ENCODE measurements at places on chromosomes 13 and 19.

DNA sequence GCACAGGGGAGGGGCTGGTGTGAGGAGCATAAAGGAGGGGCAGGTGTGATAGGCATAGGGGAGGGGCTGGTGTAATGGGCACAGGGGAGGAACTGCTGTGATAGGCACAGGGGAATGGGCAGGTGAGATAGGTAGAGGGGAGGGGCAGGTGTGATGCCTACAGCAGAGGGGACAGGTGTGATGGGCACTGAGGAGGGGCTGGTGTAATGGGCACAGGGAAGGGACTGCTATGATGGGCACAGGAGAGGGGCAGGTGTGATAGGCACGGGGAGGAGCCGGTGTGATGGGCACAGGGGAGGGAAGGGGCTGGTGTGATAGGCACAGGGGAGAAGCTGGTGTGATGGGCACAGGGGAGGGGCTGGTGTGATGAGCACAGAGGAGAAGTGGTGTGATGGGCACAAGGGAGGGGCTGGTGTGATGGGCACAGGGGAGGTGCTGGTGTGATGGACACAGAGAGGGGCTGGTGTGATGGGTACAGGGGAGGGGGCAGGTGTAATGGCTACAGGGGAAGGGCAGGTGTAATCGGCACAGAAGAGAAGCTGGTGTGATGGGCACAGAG is 39.5 kb upstream of the POP4 start:
- DNase-seq: no peak

- no peak for DNase-seq
Observed at GRCh38 chr13:86020351-86021002, 221.3 kb upstream of the SLITRK6 start.

DNA sequence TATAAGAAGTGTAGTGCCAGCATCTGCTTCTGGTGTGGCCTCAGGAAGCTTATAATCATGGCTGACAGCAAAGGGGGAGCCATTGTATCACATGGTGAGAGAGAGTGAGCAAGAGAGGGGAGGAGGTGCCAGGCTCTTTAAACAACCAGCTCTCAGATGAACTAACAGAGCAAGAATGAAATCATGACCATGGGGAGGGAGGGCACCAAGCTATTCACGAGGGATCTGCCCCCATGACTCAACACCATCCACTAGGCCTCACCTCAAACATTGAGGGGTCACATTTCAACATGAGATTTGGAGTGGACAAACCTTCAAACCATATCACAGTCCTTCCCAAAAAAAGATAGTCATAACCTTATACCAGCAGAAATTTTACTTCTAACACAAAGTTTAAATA is 174.0 kb downstream of the GPC5 start:
- no peak for DNase-seq

- DNase-seq: no peak
Observed at GRCh38 chr13:24304620-24305019, 4.8 kb upstream of the C1QTNF9 start.

GRCh38 chr19:39246951-39247669 is 1.5 kb downstream of the IFNL4 start:
- no peak for DNase-seq

- no peak for DNase-seq
Observed at GRCh38 chr13:112696001-112696868, 6.4 kb downstream of the ATP11A start.

GRCh38 chr13:88590574-88590973 is 919.4 kb downstream of the SLITRK5 start:
- no peak for DNase-seq

DNA sequence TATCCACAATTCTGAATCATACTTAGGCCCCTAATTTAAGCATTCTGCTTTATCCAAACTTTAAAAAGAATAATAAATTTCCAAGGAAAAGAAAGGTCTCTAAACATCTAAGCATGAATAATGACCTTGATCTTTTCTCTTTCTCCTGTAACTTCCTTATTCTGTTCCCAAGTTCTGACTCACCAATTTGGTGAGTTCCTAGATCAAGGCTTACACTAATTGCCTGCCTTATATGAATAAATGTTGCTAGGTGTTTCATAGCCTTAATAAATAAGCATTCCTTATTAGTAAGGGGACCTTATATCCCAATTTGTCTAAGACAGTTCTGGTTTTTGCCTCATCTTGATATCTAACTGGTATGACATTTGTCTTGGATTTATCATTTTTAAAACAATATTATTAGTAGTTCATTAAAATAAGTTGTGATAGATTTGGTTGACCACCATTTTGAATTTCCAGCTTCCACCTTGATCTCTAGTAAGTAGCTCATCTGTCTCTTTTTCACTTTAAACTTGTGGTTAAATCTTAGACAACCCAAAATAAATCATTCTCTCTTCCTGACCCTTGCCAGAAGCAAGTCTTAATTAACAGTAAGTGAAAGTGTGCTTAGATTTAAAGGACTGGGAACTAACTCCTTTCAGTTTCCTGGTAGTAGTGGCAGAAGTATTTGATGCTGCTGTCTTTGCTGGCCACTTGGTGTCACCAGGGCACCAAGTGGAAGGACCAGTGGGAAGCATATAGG is 121.2 kb upstream of the MLNR start:
- peak; percentile 39 for DNase-seq

GRCh38 chr19:47886010-47886559 is at the start of gene SULT2A1:
TSS of gene SULT2A1 (minus strand) at chr19:47886315. CDS start at chr19:47886257, 58 bp downstream.
- DNase-seq: no peak

DNA sequence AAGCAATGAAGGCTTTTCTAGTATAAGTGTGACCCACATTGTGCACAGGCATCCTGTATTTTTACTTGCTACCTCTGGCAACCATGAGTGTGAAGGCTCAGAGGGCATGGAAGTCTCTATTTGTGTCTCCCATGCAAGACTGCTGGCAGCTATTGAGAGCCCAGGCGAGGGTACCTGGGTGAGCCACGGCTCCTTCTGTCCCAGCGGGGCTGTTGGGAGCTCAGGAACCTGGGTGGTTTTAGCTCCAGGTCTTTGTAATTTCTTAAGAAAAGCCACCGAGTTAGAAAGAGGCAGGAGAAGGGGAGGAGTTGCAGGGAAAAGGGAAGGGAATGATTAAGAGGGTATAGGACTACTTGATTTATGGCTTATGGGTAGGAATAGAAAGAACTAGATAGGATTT is 190.4 kb upstream of the SOX1 start:
- no peak for DNase-seq

- no peak for DNase-seq
Observed at GRCh38 chr19:16206046-16206605, 8.4 kb downstream of the AP1M1 start.

GRCh38 chr13:92768602-92769001 is 458.0 kb upstream of the GPC6 start:
- DNase-seq: no peak

DNA sequence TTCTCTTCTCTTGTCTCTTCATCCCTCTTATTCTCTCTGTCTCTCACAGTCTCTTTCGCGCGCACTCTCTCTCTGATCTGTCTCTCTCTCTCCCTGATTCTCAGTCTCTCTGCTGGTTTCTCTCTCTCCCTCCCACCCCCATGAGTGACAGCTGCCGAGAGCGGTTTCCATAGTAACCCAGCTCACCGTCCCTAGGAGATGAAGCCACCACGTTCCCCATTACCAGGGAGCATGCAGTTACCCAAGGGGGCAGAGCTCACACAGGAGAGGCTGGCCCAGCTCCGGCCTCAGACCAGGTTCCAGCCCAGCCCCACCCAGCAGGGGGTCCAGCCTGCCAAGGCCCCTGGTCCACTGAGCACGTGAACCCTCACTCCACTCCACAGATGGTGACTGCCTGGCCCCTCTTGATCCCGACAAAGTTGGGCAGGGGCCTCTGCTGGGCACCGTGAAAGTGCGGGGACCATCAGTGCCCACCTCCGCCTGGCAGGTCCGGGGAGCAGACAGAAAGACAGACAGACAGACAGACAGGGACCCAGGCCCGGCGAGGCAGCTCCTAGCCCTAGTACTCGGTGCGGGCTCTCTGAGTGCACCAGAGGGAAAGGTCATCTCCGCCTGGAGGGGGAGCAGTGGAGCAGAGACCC is 50.6 kb downstream of the CELF5 start:
- DNase-seq: peak; percentile 43

- DNase-seq: peak; percentile 0
Observed at GRCh38 chr13:39688699-39689405, 33.4 kb downstream of the COG6 start.

- DNase-seq: no peak
Observed at GRCh38 chr13:19959141-19959830, 759 bp downstream of the ZMYM2 start.

DNA sequence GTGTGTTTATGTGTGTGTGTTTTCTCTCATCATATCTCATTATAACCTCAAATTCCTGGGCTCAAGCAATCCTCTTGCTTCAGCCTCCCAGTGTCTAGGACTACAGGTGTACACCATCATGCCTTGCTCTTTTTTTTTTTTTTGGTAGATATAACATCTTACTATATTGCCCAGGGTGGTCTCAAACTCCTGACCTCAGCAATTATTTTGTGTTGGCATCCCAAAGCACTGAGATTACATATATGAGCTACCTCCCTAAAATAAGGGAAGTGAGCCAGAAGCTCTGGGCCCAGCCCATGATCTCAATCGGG is 448 bp upstream of the ZNF543 start:
- DNase-seq: no peak

- DNase-seq: no peak
Observed at GRCh38 chr13:110628477-110628793, 13.1 kb downstream of the NAXD start.

- DNase-seq: no peak
Observed at GRCh38 chr13:30121244-30121643, 186.1 kb downstream of the KATNAL1 start.

GRCh38 chr19:4077007-4077374 is 10.3 kb upstream of the ZBTB7A start:
- no peak for DNase-seq

DNA sequence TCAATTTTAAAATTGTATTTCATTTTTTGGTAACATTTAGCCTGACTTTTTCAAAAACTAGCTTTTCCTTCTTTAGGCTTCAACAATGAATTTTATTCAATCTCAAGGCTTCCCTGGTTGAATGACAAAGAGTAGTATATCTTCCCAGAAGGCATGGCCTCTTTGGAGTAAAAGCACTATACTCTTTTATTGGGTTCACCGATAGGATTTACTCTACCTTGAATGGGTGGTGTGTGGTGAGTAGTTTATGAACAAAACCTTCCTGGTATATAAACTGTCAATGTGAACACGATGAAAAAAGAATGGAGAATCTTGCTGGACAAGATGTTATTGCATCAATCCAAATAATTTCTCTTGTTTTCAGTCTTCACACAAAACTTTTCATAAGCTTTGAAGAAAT is 167.7 kb downstream of the DACH1 start:
- no peak for DNase-seq

- DNase-seq: no peak
Observed at GRCh38 chr13:94851576-94851975, 139.2 kb upstream of the SOX21 start.

DNA sequence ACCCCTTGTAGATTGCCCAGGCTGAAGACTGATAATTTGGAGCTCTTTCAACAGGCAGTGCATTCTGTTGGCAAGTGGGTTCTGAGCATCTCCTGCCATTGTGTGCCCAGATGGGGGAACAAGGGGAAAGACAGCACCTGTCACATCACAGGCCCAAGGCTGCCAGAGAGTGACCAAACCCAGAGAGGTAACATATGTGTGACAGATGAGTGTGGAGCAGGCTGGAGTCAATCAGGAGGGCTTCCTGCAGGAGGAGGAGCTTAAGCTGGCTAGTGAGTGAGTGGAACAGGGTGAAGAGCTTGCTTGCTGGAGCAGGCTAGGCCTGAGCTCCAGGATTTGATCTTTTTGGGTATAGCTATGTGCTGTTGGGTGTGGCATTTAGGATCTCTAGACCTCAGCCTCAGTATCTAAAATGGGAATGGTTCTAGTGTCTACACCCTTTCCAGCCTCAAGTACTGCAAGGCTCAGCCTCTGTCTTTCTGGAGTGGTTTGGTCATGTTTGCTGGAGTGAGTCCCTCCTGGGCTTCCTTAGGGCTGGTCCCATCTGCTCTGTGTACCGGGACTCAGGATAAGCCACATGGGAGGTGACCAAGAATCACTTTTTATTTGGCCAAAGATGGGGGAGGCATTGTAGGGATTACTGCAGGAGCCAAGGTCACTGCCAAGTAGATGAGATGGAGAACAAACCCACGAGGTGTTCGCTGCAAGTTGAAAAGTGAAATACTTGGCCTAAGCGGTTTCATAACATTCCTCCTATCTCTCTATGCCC is 152.4 kb upstream of the TSHZ3 start:
- DNase-seq: no peak

- DNase-seq: no peak
Observed at GRCh38 chr13:48457578-48458242, 44.8 kb upstream of the LPAR6 start.

GRCh38 chr19:7535047-7535997 is at the start of gene PNPLA6:
TSS of gene PNPLA6 (plus strand) at chr19:7535717. CDS start at chr19:7535789, 72 bp downstream.
- DNase-seq: peak; percentile 86

GRCh38 chr13:21730186-21730880 is 59.5 kb downstream of the FGF9 start:
- DNase-seq: peak; percentile 32

DNA sequence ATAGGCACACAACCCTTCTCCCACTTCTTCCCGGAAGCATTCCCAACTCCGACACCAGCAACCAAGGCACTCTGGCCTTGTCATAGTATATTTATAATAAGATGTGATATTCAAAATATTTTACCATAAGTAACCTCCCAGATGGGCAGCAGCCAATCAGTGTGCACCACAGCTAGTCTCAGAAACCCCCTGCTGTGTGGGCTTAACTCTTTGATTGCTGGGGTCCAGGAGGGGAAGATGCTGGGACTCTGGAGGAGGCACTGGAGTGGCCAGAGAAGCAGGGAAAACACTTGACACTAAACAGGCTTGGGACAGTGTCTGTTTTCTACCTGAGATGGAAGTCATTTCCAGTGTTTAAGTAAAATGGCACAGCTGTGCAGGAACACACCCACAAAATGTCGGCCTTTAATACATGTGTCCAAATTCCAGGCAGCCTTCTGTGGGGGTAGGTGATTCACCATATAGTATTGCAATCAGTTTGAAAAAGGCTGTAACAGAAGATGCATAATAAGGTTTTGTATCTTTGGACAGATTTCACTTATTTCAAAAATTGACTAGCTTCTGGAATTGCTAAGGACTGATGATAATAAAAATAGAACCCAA is 100.7 kb downstream of the MBNL2 start:
- DNase-seq: no peak

DNA sequence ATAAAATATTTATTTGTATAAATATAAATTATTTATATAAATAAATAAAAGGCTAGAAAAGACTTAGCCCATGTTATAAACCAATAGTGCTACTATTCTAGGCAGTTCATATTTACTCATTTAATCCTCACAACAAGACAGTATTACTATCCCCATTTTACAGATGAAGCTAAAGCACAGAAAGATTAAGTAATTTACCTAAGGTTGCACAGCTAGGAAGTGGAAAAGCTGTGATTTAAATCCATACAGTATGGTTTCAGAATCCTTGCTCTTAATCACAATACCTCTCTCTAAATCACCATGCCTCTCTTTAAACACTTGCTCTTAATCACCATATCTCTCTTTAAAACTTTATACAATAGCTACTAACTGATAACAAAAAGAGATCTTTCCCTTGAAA is 13.8 kb downstream of the SPRYD7 start:
- no peak for DNase-seq

GRCh38 chr13:41231786-41232185 is 31.6 kb downstream of the MTRF1 start:
- DNase-seq: no peak

GRCh38 chr19:14383661-14384555 is 2.7 kb downstream of the ADGRE5 start:
- DNase-seq: peak; percentile 53
